Smooth muscle cell of the coronary artery (primary cell): ENCODE measurements at places on chromosomes 13 and 19. TPM values are rescaled to one million over a fixed set of nuclear protein-coding genes. Genes with fewer than 3 reads are reported as not detected.

The IGFL1 gene
- not detected in 2 replicates for total RNA-seq

The AZU1 gene
- not detected in 2 replicates for total RNA-seq

The SYCN gene
- total RNA-seq, result not detected in 2 replicates

The ETV2 gene
- total RNA-seq, result 0.23 and 0.47 TPM in 2 replicates

The COL4A2 gene
- 336 and 1,402 TPM in 2 replicates for total RNA-seq

The MBD3L3 gene
- not detected in 2 replicates for total RNA-seq

The TNFRSF19 gene
- total RNA-seq, result 0.68 and 19.4 TPM in 2 replicates

The OXGR1 gene
- not detected in 2 replicates for total RNA-seq

The LYPD5 gene
- 0.68 and 1.2 TPM in 2 replicates for total RNA-seq

The ATP8B3 gene
- 0.82 and 2.0 TPM in 2 replicates for total RNA-seq

The KLF5 gene
- 0.23 and 4.1 TPM in 2 replicates for total RNA-seq

The SMAD9 gene
- 0.47 and 6.5 TPM in 2 replicates for total RNA-seq

The SLC6A16 gene
- total RNA-seq, result 0.08 TPM in 1 of 2 replicates, not detected in the other

The LGALS14 gene
- 0.08 TPM in 1 of 2 replicates, not detected in the other for total RNA-seq

The ZNF44 gene
- 7.6 and 9.2 TPM in 2 replicates for total RNA-seq

The OR7C1 gene
- not detected in 2 replicates for total RNA-seq

The IGFL4 gene
- total RNA-seq, result under 0.01 TPM in 1 of 2 replicates, not detected in the other

The ZNF729 gene
- total RNA-seq, result not detected in 2 replicates

The ATP8A2 gene
- total RNA-seq, result under 0.01 and 0.08 TPM in 2 replicates

The OR4F17 gene
- not detected in 2 replicates for total RNA-seq

The PSG6 gene
- not detected in 2 replicates for total RNA-seq

The ZNF568 gene
- 18.8 and 22.0 TPM in 2 replicates for total RNA-seq

The SGCG gene
- 0.53 and 0.82 TPM in 2 replicates for total RNA-seq

The MYBPC2 gene
- total RNA-seq, result not detected in 2 replicates

The F2RL3 gene
- under 0.01 and 0.12 TPM in 2 replicates for total RNA-seq

The TEX26 gene
- not detected in 2 replicates for total RNA-seq

The VSTM1 gene
- not detected in 2 replicates for total RNA-seq

The FCER2 gene
- total RNA-seq, result not detected in 2 replicates

The TRAPPC6A gene
- 11.7 and 18.0 TPM in 2 replicates for total RNA-seq

The TNNI3 gene
- total RNA-seq, result not detected in 2 replicates

The OR7A17 gene
- not detected in 2 replicates for total RNA-seq

The U2AF1L4 gene
- 4.9 and 6.1 TPM in 2 replicates for total RNA-seq

The SMIM44 gene
- total RNA-seq, result not detected in 2 replicates

The TNNT1 gene
- 1.4 and 2.5 TPM in 2 replicates for total RNA-seq

The TPRX1 gene
- not detected in 2 replicates for total RNA-seq

The FPR3 gene
- total RNA-seq, result 0.23 TPM in 1 of 2 replicates, not detected in the other

The DIAPH3 gene
- 0.35 and 7.4 TPM in 2 replicates for total RNA-seq

The IL4I1 gene
- 0.23 TPM in 1 of 2 replicates, not detected in the other for total RNA-seq

The TMPRSS9 gene
- total RNA-seq, result not detected in 2 replicates

The PARP4 gene
- 21.3 and 24.4 TPM in 2 replicates for total RNA-seq

The CDK8 gene
- 10.4 and 16.2 TPM in 2 replicates for total RNA-seq

The NKPD1 gene
- 0.08 and 0.23 TPM in 2 replicates for total RNA-seq

The MYO1F gene
- total RNA-seq, result 0.12 and 0.23 TPM in 2 replicates

The KLK14 gene
- total RNA-seq, result not detected in 2 replicates

The KLK3 gene
- total RNA-seq, result not detected in 2 replicates

The LRRC63 gene
- under 0.01 TPM in 1 of 2 replicates, not detected in the other for total RNA-seq

The SLC5A5 gene
- total RNA-seq, result not detected in 2 replicates

The CGB5 gene
- total RNA-seq, result not detected in 2 replicates

The SWSAP1 gene
- total RNA-seq, result 0.30 and 0.35 TPM in 2 replicates
